Epithelial cell of esophagus (primary cell): ENCODE measurements at places on chromosomes 12 and 14.

GRCh38 chr12:15011162-15011561 is 38.3 kb downstream of the PDE6H start:
- peak; percentile 25 for DNase-seq

GRCh38 chr12:25775968-25776367 is 182.5 kb upstream of the RASSF8 start:
- peak; percentile 70 for DNase-seq

DNA sequence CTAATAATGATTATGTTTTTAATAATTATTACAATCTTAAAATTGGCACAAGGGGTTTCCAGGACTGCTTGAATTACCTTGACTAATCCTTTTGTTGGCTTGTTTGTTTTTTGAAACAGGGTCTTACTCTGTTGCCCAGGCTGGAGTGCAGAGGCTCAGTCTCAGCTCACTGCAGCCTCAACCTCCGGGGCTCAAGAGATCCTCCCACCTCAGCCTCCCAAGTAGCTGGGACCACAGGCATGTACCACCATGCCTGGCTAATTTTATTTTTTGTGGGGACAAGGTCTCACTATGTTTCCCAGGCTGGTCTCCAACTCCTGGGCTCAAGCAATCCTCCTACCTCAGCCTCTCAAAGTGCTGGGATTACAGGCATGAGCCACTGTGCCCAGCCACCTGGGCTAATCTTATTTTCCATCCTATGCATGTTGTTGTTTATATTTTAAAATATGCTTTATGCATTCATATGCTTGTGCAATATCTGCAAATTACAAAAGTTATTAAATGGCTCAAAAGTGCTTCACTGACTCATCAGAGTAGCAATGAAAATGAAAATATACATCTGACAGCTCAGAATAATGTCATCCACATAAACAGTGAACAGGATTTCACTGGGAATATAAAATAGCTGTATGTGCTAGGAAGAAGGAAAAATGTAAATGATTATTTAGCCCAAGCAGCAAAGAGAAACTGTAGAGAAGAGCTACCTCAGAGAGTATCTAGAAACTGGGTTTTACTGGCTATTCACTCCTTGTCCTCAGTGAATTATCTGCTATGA is 24.8 kb upstream of the PLEKHG6 start:
- DNase-seq: peak; percentile 77

DNA sequence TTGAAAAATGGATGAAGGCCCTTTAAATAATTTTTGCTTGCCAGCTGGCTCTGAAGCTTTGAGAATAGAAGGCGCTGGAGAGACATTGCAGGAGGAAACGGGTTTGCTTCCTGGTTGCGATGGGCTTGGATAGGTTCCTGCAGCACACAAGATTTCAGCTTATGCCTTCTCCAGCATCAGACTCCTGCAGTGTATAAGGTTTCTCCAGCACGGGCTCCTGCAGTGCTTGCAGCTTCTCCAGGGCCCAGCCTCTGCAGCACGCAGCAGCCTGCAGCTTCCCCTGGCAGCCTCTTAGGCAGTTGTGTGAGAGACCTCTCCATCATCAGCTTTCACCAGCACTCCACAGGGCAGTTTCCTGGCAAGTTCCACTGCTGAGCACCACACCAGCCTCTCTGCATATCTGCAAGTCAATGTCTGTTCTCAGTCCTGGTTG is 78.7 kb upstream of the ZDHHC17 start:
- DNase-seq: no peak

GRCh38 chr14:62062645-62063044 is 300.4 kb downstream of the SNAPC1 start:
- no peak for DNase-seq

DNA sequence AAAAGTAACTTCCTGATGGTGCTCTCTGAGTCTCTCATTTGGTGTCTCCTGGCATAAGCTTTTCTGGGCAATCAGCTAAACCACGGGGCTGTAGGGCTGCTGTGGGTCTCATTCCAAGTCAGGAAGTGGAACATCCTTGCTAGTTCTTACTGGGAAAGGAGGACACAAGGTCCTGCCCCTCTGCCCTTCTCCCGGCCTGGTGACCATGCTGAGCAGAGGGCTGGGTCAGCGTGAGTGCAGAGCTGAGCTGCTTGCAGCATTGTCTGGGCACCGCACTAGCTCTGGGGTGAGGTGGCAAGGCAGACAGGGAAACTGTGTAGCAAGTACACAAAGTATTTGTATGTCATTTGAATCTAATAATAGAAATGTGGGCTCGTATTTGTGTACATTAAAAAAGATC is 45.0 kb upstream of the ASPG start:
- no peak for DNase-seq

- DNase-seq: no peak
Observed at GRCh38 chr12:50961708-50962107, 9.4 kb downstream of the HIGD1C start.

- DNase-seq: peak; percentile 40
Observed at GRCh38 chr12:88188180-88188579, 46.1 kb downstream of the TMTC3 start.

GRCh38 chr12:8455727-8456360 is at the start of gene CLEC6A:
CLEC6A (plus strand) TSS chr12:8455962; CDS start chr12:8456112, 150 bp downstream.
- DNase-seq: no peak

DNA sequence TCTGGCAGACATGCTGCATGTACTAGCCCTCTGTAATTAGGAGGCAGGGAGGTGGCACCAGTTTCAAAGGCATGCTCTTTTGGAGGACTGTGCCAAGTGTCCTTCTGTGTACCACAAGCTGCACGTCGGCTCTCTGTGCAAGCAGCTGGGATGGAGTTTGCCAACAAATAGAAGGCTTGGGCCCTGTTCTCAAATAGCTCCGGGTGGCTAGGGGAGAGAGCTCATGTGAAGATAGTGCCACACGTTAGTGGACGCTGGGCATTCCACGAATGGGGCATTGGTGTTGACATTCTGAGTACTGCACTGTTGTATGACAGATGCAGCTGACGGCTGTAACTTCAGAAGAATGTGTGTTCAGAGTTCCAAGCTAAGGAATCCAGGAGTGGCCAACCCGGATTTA is 4.4 kb downstream of the AACS start:
- no peak for DNase-seq

DNA sequence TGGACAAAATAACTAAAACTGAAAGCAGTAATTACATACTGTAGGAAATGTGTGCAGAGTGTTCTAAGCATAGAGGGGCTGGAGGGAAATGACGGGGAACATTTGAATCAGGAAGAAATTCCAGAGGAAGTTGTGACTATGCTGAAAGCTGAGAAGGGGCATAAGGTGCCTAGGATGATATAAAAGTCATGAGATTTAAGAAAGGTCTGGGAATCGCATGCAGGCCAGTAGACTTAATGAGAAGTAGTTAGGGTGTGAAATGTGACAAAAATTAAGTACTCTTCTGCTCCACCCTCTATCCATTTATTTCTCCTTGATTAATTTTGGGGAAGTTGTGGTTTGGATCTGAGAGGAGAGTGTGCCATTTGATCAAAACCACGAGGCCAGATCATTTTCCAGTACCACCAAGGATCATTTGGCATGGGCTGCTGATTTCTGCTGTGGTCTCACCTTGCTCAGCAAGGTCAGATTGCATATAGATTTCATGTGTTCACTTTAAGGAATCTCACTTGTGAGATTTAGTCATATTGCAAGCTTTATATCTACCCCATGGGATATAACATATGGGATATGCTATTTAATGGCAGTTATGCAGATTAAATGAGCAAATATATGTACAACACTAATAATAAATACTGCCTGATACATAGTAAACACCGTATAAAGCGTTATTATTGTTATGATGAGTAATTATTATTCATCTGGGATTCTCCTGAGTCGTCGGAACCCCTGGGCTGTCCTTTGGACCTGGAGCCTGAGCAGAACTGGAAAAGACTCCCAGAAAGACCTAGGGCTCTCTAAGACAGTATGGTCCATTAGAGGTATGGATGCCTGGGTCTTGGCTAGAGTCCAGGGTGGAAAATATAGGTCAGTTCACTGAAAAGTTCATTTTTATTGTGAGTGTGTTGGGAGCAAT is 72.3 kb downstream of the SRGAP1 start:
- peak; percentile 43 for DNase-seq

DNA sequence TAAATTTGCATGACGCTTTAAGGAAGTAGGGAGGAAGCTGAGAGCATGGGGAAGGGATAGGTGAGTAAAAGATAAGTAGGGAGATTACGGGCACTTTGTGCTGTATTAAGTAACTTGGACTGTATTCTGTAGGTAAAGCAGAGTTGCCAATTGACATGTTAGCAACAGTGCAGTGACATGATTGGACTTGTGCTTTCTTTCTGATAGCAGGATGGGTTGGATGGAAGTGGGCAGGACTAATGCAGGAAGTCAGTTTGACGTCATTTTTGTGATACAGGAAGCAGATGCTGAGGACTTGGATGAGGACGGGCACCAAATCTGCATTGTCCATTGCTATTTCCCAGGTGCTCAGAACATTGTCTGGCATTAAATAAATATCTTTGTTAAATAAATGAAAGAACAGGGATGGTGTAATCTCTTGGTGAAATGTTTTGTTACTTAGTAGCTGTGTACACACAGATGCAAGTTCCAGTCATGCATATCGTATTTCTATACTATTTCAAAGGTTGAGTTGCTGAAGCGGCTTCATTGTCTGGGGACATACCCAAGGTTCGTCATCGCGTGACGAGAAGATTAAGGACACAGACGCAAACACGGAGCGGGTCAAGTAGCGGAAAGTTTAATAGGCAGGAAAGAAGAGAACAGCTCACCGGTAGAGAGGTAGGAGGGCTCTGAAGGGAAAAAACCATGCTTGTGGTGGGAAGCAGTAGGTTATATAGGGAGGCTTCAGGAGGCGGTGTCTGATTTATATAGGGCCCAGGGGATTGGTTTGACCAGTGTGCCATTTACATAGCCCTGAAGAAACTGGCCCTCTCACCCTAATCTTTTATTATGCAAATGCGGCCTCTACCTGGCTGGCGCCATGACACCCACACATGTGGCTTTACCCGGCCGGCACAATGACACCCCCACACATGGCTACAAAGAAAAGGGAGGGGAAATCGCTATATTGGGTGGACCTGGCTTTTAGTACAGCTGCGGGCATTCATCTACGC is 30.7 kb downstream of the GUCY2C start:
- DNase-seq: peak; percentile 59

DNA sequence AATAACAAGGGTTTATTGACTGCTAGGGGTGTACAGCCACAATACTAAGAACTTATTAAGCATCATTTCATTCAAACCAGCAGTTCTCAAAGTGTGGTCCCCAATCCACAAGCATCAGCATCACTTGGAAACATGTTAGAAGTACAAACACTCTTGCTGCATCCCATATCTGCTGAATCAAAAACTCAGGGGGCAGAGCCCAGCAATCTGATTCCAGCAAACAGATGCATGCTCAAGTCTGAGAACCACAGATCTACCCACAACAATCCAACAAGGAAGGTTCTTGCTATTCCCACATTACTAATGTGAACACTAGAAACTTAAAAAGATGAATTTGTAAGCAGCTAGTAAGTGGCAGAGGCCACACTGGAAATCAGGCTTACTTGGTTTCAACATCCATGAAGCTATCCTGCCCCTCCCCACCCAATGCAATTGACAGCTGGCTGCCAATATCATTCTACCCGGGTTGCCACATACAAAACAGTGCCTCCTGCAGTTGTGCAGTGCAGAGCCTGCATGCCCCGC is 6.2 kb downstream of the KRT77 start:
- no peak for DNase-seq

DNA sequence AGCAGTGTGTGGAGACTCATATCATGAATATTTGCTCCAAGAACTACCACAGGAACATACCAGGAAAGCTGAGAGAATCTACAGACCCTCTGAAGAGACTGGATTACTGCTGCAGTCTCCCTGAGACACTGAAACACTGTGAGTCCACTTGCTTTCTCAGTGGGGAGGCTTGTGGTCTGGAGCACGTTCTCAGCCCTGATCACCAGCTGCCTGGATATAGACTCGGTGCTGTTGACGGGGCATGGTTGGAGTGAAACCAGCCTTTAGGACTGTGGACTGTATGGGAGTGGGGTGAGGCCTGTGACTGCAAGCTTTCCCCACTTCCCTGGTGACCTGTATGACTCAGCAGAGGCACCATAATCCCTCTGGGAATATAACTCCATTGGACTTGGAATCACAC is 525.8 kb upstream of the FBXO33 start:
- no peak for DNase-seq

DNA sequence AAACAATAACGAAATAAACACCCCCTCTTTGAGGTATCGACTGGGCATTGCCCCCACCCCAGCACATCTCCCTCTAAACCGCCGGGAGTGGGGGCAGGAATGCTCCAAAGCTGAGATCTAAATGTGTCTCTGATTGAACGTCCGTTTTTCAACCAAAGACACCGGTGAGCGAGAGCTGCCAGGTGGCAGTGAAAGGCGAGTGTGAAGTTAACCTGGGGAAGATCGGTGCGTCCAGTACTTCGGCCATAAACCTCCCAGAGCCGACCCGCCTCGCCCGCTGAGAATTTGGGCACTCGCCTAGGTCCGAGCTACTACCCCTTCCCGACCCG is 625 bp downstream of the ANGEL1 start:
- peak; percentile 15 for DNase-seq

DNA sequence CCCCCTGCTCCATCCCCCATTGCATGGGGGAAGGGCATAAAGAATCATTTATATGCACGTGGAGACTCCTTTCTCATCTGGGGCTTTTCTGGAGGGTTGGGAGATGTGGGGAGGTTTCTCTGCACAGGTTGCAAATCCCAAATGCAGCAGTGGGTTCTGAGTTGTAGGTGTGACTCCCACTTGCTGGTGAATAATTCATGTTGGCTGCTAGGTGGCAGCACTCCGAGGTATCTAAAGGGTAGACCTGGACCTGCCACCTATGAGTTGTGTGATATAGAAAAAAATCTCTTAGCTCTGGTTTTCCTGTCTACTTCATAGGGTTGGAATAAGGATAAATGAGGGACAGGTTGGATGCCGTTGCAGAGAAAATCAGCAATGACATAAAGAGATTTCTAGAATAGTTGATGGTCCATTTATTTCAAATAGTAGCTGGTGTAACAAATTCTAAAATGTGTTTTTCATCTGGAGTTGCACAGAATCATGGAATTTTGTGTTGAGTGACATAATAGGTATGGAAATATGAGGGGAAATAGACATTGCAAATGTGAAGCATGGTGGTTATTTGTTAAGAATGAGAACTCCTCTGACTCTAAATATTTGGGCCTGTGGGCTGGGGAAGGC is 4.6 kb downstream of the MARCHF9 start:
- peak; percentile 73 for DNase-seq

- DNase-seq: no peak
Observed at GRCh38 chr14:70886421-70887206, 20.6 kb upstream of the PCNX1 start.

DNA sequence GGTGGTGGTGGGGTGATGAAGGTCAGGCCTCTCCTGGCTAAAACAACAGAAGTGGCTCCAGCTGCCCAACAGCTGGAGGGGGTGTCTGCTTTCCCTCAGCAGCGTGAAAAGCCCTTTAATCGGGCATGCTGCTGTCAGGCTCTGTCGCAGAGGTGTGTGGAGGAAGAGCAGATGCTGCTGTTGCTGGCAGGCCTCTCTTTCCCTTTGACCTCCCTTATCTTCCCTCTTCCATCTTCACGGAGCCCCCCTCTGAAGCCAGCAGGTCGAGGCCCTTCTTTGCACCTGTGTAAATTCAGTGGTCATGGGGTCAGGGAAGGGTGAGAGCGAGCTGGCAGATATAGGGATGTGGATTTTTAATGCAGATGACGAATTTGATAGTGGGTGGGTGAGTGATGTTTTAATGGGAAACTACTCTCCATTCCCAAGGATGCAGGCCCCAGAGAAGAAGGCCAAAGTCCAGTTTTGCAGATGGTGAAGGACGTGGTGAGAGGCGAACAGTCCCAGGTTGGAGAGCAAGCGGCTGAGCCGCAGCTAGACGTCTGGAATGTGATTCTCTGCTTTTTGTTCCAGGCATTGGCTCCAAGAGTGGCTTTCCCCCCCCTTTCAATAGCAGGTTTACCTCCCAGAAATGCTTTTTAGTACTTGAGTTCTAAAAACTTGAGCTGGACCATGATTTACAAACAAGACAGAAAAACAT is 64.0 kb downstream of the SMOC1 start:
- no peak for DNase-seq
